ENCODE measurements at places on chromosomes 6 and 20.

DNA sequence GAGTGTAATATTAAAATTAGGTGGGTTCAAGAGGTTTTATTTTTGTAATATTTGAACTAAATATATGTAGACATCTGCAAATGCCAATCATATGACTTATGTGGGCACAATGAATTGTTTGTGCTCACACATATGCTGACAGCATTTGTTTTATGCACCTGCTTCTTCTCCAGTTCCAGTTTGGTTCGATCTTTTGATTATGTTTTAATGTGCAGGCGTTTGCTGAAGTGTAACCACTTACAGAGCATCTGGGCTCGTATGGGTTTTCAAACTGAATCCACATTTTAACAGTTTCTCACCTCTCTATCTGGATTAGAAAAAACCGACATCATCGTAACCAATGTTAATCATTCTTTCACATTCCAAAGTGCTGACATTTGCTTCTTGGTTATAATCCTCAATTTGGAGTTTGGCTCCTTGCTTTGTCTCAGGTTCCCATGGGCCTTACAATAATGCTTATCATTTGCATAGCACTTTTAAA lies 129.1 kb upstream of the SPACA1 start:
- no peak for DNase-seq

DNA sequence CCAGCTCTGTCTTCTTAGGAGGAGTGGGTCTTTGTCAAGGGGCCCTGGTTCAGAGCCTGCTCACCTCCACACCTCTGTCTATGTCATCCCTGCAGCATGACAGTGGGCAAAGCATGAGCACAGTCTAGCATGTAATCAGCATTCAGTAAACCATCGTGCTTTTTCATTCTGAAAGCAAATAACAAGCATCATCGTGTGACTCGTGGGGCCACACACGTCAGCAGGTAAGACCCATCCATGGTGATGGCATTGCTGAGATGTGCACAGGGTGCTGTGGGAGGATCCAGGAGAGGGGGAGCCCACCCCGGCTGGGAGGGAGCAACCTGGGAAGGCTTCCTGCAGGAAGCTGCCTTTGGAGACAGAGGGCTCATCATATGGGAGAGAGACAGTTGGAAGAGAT lies 106.7 kb downstream of the TMEM242 start:
- no peak for DNase-seq

GRCh38 chr20:24423390-24424313 lies 45.8 kb upstream of the SYNDIG1 start:
- peak; percentile 66 for DNase-seq

DNA sequence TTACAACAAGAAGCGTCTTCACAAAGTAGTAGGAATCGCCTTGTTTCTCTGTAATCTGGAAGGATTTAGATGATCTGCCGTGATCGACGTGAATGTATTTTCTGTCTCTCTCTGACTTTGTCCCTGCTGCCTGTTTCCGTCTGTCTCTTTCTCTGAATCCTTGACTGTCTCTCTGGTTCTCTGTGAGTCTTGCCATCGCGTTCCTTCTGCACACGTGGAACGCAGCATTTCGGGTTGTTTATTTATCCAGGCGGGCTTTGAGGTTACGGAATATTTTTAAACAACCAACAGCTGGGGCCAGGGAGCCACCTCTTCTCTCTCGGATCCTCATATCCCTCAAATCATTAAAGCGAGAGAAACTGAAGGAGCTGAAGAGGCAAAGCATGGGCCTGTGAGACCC lies 215.9 kb downstream of the ZDHHC14 start:
- no peak for DNase-seq
